Stimulated activated CD8-positive, alpha-beta memory T cell treated with anti-CD3 and anti-CD28 coated beads, Interleukin-15, amount 100 ng/mL, for 24 hours (primary cell): ENCODE measurements at places on chromosomes 7 and 10.

- DNase-seq = no peak
Measured at GRCh38 chr10:117327262-117327661, 48.0 kb downstream of the PDZD8 start.

DNA sequence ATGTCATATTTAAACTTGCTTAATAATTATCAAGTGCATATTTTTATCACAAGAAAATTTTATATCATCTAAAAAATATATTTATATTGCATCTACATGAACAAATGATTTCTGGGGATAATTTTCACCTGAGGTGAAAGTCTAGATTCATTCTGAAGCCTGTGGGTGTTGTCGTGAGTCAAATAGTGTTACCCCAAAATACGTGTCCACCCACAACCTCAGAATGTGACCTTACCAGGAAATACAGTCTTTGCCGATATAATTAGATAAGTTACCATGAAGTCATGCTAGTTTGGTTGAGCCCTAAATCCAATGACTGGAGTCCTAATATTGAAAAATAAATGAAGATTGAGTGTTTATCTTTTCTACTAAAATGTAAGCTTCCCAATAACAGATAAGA is 203.0 kb upstream of the MDFIC start:
- no peak for DNase-seq

GRCh38 chr7:25820432-25821040 is 331.5 kb upstream of the NFE2L3 start:
- DNase-seq = no peak

GRCh38 chr7:99808766-99809165 is 19.0 kb upstream of the CYP3A43 start:
- no peak for DNase-seq

DNA sequence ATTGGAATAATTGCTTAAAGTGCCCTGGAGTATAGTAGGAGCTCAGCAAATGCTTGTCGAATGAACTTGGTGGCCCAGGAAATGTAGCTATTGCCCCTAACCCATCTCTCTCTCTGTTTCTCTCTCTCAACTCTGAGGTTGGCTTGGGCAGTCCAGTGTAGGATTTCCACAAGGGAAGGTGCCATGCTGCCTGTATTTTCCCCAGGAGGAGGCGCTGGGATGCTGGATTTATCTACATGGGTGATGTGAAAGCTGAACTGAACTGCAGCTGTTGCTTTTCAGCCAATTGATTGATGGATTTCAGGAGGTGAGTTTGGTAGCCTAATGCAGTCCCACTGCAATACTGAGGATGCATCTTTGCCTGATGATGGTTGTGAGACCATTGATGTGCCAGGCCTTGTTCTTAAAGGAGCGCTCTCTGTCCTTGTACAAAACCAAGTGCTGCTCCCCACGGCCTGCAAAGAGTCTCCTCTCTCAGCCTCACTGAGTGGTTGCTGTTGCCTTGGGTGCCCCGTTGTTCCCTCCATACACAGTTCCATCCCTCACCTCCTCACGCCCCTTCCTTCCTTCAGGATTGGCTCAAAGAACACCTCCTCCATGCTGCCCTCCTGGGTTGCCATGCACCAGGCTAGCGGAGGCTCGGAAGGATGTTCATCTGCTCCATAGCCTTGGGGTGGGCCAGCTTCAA is 200.6 kb downstream of the GLRX3 start:
- no peak for DNase-seq

GRCh38 chr10:12158111-12158510 is 28.6 kb downstream of the SEC61A2 start:
- no peak for DNase-seq

GRCh38 chr7:132221356-132221755 is 354.9 kb downstream of the PLXNA4 start:
- no peak for DNase-seq

DNA sequence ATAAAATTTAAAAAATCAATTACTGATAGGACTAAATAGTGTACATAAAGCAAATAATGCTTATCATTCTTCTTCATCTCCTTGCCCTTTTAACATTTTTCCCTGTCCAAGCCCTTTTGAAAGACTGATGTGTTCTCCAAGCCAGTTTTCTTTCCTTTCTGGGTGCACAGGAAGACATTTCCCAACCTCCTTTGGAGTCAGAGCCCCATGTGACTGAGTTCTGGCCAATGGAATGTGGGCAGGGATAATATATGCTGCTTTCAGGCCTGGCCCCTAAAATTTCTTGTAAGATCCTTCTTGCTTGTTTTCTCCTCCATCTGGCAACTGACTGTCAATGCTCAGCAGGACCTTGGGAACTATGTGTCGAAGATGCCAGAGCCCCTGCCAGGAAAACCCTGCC is 197.5 kb downstream of the EMX2 start:
- no peak for DNase-seq

- DNase-seq = no peak
Measured at GRCh38 chr10:127123626-127124025, 72.8 kb downstream of the INSYN2A start.

DNA sequence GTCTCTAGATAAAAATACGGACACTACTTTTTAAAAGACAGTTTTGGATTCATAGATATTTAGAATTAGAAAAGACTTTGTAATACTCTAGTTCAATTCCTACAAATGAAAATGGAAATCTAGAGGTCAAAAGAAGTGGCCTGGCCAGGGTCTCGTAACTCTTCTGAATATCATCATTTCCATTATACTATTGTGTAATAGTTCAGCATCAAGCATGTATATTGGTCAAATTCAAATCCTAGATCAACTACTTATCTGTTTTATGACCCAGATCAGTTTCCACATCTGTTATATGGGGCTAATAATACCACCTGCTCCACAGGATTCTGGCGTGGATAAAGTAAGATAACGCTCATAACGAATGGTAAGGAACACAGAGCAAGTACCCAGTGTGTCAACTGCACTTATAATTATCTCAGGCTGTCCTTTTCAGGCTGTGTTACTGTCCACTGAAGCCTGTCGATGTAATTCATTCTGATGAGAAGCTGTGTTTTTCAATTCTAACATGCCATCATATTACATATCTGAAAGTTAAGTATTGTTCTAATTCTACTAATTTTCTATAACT is 54.3 kb downstream of the ARHGAP21 start:
- no peak for DNase-seq

GRCh38 chr7:142797391-142798377 is 26.9 kb downstream of the PRSS2 start:
- DNase-seq = no peak

GRCh38 chr7:5685205-5685604 is 96.3 kb downstream of the RNF216 start:
- DNase-seq = no peak

DNA sequence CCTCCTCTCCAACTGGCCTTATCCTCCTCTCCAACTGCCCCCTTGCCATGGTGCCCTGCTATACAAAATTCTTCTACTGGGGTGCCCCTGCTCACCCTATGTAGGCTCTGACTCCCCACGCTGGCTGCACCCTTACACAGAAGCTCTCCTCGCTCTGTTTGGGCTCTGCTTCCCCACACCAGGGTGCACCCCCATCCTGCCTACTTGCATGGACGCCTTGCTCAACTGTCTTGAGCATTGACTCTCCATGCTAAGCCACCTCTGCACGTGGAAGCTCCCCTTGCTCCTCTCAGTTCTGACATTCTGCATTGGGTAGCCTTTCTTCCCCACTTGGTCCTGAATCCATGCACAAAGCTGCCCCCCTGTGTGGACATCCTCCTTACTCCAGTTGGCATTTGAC is 231.1 kb downstream of the GFRA1 start:
- DNase-seq = no peak

DNA sequence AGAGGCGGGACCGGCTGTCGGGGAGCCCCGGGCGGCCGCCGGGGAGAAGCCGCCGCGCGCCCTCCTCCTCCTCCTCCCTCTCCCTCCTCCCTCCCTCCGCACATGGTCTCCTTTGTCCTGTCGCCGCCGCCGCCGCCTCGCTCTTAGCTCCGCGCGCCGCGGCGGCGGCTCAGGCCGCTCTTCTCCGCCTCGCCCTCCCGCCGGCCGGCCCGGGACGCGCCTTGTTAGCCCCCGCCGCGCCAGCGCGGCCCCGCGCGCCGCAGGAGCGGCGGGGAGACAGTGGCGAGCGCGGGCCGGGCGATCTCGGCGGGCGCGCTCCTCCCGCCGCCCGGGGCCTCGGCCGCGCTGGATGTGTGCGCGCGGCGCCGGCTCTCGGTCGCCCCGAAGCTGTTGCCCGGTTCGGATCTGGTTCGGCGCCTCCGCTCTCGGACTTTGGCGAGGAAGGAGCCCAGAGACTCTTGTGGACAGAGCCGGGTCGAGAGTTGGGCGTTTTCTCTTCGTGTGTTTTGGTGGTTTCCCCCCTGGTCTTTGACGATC is 437.4 kb upstream of the GALNT17 start:
- DNase-seq = no peak

DNA sequence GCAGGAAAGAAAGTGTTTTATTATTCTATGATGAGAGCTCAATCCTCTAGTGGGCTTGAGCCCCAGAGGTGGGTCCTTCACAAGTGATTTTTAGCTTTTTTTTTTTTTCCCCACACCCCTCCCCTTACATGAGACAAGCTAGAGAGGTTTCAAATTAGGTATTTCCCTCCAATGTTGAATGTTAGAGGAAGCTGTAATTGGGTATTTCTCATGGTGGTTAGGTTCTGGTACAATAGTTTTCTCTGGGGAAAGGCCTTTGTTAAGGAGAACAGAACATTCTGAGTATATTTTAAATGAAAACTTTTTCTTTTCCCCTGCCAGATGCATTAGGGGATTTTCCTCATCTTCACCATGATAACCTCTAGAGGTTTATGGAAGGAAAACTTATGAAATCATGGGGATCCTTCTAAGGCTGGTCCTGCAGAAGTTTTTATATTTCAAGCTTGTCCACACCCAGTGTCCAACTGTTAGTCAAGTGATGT is 1039.7 kb downstream of the NRG3 start:
- no peak for DNase-seq

DNA sequence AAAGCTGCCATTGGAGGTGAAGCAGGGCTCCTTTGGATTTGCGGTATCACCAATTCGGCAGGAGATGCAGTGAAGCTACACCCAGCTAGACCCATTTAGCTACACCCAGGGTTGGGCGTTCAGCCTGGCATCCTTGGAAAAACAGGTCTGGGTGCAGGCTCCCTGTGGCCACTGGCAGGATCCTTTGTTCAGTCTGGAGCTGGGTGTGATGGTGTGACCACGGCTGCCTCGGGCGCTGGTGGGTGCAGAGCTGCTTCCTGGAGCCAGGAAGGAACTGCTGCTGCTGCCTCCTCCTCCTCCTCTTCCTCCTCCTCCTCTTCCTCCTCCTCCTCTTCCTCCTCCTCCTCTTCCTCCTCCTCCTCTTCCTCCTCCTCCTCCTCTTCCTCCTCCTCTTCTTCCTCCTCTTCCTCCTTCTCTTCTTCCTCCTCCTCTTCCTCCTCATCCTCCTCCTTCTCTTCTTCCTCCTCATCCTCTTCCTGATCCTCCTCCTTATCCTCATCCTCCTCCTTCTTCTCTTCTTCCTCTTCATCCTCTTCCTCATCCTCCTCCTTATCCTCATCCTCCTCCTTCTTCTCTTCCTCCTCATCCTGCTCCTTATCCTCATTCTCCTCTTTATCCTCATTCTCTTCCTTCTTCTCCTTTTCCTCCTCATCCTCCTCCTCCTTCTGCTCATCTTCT is 84.0 kb downstream of the GRK5 start:
- DNase-seq = no peak

DNA sequence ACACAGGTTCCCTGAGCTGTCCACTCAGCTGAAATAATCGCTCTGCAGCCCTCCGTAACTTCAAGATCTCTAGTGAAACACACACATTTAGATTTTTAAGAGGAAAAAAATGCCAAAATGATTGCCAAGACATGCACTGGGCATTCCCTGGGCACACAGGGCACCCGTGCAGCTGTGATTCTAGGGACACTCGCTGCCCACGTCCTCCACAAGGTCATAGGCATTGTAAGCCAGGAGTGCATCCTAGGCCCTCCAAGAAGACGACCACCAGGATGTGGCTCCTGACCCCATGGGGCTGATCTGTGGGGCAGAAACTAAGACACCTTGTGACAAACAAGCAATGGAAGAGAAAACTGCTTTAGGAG is 563.3 kb downstream of the PTPRN2 start:
- no peak for DNase-seq
